ENCODE measurements at places on chromosomes 7 and 10. TPM values are rescaled to one million over a fixed set of nuclear protein-coding genes. Genes with fewer than 3 reads are reported as not detected.
A peak's percentile ranks its signal among the peaks of the same experiment; 100 is the strongest.

Gene AIMP2
- 13.9 TPM for polyA plus RNA-seq

Gene VGF
- not detected for polyA plus RNA-seq

DNA sequence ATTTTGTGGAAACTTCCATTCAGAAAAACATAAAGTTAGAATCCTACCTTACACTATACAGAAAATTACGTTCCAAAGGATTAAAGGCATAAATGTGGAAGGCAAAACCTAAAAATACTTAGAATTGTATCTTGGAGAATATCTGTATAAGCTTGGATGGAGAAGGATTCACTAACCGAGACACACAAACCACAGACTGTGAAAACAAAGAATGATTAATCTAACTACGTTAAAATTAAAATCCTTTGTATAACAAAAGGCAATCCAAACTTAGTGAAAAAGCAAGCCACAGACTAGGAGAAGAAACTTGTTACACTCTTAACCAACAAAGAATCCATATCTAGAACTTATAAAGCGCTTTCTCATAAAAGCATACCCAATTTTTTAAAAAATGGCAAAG, 678.8 kb downstream of the INHBA start:
- no peak for DNase-seq

DNA sequence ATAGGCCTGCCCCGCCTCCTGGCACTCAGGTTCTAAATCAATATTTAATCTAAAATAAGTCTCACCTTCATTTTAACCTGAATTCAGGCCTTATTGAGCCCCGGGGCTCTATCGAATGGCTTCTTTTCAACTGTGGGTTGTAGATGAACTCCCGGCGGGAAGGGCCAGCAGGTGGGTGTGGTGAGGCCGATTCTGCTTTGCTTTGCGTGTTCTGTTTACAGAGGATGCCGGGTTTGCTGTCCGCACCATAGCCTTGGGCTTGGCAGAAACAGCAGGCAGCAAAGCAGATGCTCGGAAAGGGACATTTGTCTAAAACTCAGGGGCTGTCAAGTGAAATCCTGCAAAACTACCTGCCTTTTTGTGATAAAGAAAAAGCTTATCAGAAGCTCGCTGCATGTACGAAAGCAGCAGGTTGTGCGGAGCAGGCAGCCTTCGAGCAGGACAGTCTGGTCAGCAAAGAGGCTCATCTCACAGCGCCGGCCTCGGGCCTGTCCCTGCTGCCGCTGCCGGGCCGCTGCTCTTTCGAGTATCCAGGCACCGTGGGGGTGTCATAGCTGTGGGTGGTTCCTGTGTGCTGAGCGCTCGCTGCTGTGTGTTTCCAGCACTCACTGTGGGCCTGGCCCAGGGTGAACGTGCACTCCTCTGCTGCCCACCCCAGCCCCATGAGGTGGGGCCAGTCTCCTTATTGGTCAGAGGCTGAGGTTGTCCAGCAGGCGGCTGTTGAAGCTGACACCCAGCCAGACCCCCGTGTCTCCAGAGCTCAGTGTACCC, 434.8 kb upstream of the FOXK1 start:
- DNase-seq: no peak

Gene IL2RA
- 4.1 TPM for polyA plus RNA-seq

DNA sequence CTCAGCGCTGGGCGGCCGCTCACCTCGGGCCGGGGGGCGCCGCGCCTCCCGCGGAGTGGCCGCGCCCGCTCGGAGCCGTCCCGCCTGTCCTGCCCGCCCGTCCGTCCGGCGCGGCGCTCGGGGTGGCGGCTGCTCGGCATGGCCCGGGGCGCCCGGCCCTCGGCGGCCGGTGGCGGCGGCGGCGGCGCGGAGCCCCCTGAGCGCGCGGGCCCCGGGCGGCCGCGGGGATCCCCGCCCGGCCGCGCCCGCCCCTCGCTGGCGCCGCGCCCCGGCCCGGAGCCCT, 338 bp downstream of the SDK1 start:
- DNase-seq: no peak

- DNase-seq: no peak
Measured at GRCh38 chr7:47232751-47233412, 349.0 kb downstream of the TNS3 start.

DNA sequence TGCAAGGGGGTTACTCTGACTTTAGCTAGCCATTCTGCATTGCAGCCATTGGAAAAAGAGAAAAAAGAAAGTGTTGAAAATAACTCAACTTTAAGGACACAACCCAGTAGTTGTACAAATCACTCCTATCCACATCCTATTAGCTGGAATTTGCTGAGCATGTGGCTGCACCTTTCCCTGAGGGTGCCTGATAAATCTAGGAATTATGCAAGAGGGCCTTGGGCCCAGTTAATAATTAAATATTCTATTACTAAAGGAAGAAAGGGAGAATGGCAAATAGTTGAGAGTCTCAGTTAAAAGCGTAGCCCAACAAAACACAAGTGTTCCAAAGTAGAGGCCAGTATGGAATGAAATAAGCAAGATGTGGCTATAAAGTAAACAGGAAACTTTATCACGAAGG, 200.9 kb upstream of the CNTNAP2 start:
- no peak for DNase-seq

Gene AASS
- polyA plus RNA-seq: 34.4 TPM

GRCh38 chr10:103916254-103916653, 1.7 kb downstream of the STN1 start:
- DNase-seq: no peak

DNA sequence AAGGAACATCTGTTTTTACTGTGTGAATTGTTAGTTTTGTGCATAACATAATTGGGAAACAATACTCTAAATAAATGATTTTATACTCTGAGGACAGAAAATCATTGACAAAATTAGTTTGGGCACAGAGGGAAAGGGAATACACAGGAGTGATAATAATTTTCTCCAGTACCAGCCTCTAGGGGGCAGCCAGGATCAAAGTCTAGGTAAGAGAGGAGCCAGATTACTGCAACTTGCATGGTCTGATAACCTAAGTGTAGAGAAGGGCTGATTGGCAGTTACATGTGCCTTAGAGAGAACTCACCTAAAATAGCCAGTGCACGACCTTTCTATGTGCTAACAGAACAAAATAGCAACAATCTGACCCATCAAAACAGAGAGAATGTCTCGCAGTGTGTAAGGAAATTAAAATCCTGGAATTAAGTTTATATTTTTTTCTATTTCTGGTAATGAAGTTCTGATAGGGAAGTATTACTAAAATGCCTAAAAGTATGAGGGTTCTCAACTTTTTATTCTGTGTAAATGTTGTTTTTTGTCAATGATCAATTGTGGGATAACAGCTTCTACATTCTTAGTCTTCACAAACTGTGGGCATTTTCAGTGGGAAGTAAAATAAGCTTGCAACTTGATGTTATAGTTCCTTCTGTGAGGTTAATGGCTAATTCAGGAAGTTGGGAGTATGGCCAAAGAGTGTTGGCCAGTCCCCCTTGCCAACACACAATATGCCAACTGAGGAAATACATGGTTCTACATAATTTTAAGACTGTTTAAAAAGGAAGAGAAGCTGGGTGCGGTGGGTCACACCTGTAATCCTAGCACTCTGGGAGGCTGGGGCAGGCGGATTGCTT, 66.4 kb downstream of the EXOC6 start:
- no peak for DNase-seq

Gene RFC2
- polyA plus RNA-seq: 16.1 TPM

DNA sequence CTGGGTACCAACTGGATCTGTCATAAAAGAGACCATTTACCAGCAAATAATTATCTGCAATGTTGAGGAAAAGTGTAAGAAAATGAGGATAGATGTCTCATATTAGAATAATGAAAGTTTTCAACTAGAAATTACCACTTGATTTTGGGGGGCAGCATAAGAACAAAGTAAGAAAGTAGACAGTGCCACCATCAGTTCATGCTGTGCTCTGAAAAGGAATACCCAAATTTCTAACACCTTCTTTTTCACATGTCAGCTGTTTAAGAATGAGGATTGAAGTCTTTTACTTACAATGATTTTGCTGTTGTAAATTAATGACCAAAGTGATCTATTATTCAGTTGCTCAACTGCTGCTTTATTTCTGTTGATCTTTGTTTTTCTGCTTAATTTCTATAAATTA, 578.3 kb downstream of the ETV1 start:
- DNase-seq: no peak

DNA sequence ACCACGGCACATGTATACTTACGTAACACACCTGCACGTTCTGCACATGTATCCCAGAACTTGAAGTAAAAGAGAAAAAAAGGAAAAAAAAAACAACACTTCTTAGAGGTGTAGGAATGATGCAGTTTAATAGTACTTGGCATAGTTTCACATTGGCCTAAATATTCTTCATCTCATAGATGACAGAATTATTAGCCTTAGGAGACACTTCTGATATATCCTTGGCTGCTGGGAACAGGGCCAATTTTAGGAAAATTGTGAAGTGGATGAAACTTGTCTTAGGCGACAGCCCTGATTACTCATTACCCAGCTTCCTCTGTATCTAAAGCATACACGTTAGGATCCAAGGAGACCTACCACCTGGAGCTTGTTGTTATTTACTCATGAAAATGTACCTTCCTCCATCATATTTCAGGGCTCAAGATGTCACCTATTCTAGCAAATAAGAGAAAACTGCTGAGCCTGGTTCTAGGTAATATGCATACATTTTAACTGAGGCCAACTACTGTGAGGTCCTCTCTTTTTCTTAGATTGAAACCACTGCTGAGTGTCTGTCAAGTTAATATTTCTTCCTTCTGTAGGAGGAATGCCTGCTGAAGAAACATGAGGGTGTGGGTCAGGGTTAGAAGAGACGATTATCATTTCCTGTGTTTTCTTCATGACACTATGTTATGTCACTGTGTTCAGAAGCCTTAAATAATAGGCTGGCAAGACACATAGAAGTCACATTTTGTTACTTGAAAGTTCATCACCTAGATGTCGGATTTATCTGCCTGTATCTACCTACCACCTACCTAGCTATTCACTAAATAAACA, 44.3 kb downstream of the CPED1 start:
- no peak for DNase-seq

DNA sequence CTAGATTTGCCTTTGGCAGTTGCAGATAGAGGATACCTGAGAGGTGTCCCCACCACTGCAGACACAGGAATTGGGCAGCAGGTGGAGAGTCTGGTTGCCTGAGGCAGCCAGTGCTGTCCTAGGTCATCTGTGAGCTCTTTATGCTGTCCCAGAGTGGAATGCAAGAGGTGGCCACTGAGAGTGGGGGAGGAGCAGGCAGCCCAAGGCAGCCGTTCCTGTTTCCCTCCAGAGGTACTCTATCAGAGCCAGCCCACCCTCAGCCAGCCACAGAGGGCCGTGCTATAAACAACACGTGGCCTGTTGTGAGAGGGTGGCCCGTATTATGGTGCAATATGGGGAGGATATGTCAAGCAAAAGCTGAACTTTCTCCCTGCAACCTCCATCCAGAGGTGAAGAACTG, 8.5 kb downstream of the LRRC18 start:
- no peak for DNase-seq

DNA sequence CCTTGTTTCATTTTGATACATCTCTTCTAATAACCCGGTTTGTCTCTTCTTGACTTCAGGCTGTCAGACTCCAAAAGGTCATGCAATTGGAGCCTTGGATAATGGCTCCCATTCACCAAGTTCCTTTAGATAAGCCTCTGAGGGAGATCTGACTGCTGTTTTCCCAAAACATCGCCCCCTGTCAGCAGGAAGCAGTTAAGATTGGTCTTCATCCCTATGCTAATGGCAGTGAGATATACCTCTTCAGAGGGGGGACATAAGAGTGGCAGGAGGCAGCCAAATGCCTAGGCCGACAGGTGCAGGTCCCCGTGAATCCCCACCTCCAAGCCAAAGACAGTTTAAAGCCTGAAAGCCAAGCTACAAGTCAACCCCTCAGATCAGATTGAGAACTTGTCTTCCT, 144.6 kb downstream of the WDR11 start:
- no peak for DNase-seq

- no peak for DNase-seq
Measured at GRCh38 chr10:500876-501275, 188.6 kb downstream of the DIP2C start.

DNA sequence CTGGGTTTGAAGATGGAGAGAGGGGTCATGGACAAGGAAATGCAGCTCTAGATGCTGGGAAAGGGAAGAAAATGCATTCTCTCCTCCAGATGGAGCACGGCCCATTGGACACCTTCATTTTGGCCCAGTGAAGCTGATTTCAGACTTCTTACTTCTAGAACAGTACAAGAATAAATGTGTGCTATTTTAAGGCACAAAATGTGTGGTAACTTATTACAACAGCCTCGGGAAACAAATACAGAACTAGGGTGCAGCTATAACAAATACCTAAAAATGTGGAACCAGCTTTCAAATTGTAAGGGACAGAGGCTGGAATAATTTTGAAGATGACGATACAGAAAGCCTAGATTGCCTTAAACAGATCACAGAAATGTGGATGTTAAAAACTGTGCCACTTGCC, 54.1 kb downstream of the CYTH3 start:
- no peak for DNase-seq

Gene ACSL5
- polyA plus RNA-seq: 0.92 TPM

Gene PILRA
- polyA plus RNA-seq: 10.6 TPM

- DNase-seq: no peak
Measured at GRCh38 chr7:139629392-139630082, 106.1 kb downstream of the CLEC2L start.

DNA sequence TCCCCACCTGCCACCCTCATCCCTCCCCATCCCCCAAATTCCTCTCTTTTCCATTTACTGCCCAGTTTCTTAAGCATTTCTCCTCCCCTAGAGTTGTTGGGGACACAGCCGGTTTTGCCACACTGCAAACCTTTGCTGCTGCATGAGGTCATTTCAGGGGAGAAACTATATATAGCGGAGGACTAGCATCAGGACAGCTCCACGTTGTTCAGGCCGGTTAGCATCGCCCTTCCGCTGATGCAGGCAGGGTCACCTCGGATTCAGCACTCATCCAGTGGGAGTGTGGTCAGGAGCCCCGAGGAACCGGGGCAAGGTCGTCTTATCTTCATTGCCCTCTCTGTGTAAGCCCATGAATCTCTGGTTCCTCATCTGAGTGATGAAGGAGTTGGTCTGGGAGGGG, 15.6 kb downstream of the UBTD1 start:
- DNase-seq: no peak

Gene SORCS3
- polyA plus RNA-seq: not detected

- peak; percentile 58 for DNase-seq
Measured at GRCh38 chr10:49365675-49366415, 30.0 kb downstream of the DRGX start.

All from aorta (tissue), 5 donors.